NCI-H446 treated with DMSO at 0.1 percent for 48 hours (cell line): ENCODE measurements at places on chromosomes 11 and 22.

- no peak for DNase-seq
Observed at GRCh38 chr22:20472629-20473442, 22.8 kb downstream of the KLHL22 start.

DNA sequence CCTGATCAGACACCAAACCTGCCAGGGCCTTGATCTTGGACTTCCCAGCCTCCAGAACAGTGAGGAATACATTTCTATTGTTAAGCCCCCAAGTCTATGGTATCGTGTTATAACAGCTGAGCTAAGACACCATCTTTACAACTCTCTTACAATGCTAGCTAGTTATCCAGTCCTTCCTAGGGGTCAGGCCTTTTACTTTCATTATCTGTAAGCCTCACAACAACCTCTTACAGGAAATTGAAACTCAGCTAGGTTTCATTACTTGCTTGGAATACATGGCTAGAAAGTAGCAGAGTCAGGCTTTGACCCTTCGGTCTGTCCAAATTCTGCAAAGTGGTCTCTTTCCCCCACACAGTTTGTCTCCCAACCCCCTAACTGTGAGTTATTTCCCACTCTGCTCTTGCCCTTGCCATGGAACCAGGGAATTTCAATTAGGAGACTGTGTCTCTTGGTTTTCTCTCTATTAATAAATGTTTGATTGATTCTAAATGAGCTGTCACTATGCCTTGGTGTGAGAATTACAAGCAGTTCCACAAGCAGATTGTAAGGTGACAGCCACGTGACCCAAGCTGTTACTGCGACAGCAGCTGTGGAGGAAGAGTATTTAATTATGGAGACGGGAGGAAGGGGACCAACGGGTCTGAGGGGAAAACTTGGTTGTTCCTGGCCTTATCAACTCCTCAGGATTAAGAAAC is 38.4 kb upstream of the CLMP start:
- DNase-seq = no peak

GRCh38 chr11:40338739-40339138 is 1120.7 kb downstream of the LRRC4C start:
- no peak for DNase-seq

- DNase-seq = no peak
Observed at GRCh38 chr11:130729678-130730300, 186.5 kb downstream of the SNX19 start.

DNA sequence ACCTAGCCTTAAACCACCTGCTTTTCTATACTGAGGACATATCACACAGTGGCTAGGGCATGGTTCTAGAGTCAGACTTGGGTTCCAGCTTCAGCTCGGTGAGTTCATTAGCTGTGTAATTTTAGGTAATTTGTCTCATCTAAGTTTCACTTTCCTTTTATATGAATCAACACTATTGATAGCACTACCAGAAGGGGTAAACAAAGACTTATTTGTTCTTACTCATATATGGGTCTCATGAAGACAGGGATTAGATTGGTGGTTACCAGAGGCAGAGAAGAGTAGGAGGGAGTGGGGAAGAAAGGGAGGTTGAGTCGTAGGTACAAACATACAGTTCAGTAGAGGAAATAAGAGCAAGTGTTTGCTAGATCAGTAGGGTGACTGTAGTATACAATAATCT is 924.7 kb downstream of the OPCML start:
- DNase-seq = no peak

DNA sequence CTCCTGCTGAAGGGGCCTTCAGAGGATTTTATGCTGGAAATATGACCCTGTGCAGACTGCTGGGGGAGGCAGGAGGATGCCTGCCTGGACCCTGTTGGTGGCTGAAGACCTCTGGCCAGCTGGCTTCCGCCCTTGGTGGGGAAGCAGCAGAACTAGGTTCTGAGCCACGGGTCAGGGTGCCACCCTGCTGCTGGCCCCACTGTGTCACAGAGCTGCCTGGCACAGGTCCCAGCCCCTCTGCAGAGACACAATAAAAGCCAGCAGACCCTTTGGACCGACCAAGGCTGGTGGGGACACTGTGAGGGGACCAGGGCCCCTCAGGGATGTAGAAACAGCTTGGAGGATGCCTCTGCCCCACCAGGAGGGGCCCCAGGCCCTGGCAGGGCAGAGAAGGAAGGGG is 6.9 kb upstream of the SREBF2 start:
- DNase-seq = no peak

- DNase-seq = no peak
Observed at GRCh38 chr22:39664485-39665200, 94.1 kb downstream of the CACNA1I start.
